HT1080 (cell line): ENCODE measurements at places on chromosomes 1 and 21. TPM values are rescaled to one million over a fixed set of nuclear protein-coding genes. Genes with fewer than 3 reads are reported as not detected.

DNA sequence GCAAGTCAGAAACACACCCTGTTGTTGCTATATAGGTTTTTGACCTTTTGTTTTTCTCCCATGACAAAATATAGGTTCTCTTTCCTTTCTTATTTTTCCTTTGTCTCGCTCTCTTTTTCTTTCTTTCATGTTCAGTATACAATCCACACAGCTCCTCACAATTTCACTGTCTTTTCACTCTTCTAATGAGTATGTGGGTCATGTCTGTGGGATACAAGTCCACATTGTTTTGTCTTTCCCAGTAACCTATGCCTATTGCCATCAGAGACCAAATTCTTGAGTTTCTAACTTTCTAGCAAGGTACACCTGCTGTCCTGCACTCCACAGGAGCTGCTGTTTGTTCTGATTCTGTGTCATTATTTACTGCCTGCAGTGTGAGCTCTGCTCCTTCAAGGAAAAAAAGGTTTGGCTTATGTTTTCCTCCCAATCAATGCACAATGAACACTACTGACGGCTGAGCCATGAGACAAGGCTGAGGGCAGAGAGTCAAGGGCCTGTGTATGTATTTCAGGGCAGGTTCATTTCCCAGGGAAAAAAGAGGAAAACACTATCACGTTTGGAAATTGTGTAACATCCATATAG is 453.8 kb downstream of the NEGR1 start:
- no peak for DNase-seq

- DNase-seq = no peak
Measured at GRCh38 chr1:164836614-164837018, 277.6 kb downstream of the PBX1 start.

- DNase-seq = no peak
Measured at GRCh38 chr21:29289317-29289716, 9.4 kb upstream of the BACH1 start.

LTN1 gene
- 18.3 and 18.5 TPM in 2 replicates for total RNA-seq

DNA sequence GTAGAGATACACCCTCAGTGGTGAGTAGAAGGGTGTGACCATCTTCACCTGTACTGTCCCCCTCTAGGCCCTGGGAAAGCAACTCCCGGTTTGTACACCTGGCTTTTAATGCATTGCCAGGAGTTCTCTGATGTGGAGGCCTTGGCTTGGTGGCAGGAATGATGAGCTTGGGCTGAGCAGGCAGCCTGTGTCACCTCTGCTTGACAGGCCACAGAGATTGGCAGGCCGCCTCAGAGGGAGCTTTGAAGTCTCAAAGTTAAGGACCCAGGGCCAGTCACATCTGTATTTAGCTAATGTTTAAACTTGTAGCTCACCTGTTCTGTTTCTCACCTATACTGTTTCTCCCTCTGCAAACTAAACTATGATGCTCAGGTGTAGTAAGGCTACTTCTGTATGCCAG is 28.5 kb downstream of the HUNK start:
- DNase-seq = no peak

FAAH gene
- total RNA-seq = 0.33 and 0.35 TPM in 2 replicates

- no peak for DNase-seq
Measured at GRCh38 chr21:32308696-32309095, 10.0 kb downstream of the MRAP start.

DNA sequence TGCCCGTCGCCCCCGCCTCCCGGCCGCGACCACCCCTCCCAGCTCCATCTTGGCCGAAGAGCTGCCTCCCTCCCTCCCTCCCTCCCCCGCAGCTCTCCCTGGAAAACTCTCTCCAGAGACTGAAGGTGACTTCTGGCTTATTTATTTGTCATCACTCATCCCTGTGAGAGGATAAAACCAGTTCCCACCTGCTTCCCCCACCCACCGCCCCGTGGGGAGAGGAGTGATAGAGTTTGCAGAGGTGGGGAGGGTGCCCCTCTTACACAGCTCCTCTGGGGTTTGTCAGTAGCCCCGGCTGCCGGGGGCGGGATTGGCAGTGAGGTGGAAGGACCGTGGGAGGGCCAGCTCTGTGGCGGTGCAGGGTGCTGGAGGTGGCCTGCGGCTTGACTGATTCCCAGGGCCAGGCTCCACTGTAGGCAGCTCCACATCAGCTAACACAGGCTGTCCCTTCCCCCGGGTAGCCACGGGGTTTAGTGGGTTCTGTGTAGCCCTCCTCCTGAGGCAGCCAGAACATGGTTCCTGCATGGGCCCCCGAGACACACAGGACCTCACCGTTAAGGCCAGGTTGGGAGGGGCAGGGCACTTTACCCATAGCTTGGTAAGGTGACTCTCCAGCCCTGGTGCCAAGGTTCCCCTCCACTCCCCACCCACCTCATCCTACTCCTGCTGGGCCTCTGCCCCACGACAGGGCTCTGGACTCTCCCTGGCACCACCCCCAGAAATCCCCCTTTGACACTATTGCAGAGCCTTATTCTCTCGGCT is 62.2 kb downstream of the ELK4 start:
- DNase-seq = no peak

DNA sequence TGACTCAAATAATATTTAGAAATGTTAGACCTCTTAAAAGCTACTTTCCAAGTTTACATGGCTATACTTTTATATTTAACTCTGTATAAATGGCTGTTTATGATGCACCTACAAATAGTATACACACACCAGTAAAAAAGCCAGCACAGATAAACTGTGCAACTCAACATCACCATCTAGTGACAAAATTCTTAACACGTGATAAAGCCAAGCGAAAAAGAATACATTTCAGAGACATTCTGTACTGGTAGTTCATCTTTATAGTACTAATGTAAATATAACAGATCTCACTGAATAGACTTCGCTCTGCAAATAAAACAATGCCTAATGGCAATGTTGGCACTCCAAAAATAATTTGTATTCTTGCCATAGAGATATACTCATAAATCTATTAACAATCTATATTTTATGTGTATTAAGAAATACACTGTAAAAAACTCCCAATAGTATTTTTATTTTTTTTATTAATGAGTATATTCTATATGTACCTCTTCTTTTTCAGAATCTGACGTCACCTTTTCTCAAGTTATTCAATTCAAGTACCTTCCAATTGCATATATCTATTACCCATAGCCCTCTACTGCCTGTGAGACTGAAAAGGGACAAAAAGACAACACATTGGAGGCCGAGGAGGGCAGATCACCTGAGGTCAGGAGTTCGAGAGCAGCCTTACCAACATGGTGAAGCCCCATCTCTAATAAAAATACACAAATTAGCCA is 100.2 kb downstream of the DPYD start:
- DNase-seq = peak; percentile 40

DNA sequence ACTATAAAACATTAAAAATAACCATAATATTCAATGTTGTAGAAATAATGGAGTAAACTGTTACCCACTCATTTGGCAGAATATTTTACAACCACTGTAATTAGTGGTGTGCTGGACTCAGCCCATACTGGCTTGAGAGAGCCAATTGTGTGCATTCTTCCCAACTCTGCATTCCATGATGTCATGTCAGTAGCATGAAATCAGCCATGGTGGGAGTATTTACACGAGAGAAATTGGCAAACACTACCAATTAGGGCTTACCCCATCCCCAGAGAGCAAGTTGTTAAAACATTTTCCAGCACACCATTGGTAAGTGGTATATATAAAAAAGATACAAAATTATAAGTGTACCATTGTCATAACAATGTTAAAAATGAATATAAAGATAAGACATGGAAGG is 19.1 kb upstream of the QSOX1 start:
- DNase-seq = no peak

COL9A2 gene
- 0.07 and 0.43 TPM in 2 replicates for total RNA-seq

GRCh38 chr21:23160914-23161313 is 2162.7 kb downstream of the NCAM2 start:
- DNase-seq = no peak

GRCh38 chr1:152050886-152051675 is 14.3 kb upstream of the S100A11 start:
- peak; percentile 18 for DNase-seq

CHI3L1 gene
- total RNA-seq = 3.3 and 5.7 TPM in 2 replicates

TSEN15 gene
- 59.8 and 81.1 TPM in 2 replicates for total RNA-seq

OR2M3 gene
- total RNA-seq = 0.02 TPM in 1 of 2 replicates, not detected in the other

GRCh38 chr21:34886240-34887104 is 162.6 kb downstream of the RUNX1 start:
- DNase-seq = peak; percentile 26

DNA sequence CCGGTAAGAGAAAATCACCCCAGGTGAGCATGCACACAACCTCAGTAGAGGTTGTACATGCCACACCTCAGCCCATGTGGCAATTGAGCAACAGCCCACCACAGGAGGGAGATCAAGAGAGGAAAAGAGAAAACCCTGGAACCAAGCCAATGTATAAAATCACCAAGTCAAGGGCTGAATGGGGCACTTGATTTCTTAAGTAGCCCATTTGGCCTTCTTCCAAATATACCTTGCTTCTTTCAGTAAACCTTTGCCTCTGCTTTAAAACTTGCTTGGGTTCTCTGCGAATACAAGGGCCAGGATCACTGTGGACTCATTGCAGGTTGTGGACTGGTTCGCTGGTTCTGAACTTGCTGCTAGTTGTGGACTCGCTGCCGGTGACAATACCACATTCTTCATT is 1814.0 kb downstream of the PLA2G4A start:
- DNase-seq = peak; percentile 1

- no peak for DNase-seq
Measured at GRCh38 chr1:54996869-54997710, 1.6 kb upstream of the BSND start.

DNA sequence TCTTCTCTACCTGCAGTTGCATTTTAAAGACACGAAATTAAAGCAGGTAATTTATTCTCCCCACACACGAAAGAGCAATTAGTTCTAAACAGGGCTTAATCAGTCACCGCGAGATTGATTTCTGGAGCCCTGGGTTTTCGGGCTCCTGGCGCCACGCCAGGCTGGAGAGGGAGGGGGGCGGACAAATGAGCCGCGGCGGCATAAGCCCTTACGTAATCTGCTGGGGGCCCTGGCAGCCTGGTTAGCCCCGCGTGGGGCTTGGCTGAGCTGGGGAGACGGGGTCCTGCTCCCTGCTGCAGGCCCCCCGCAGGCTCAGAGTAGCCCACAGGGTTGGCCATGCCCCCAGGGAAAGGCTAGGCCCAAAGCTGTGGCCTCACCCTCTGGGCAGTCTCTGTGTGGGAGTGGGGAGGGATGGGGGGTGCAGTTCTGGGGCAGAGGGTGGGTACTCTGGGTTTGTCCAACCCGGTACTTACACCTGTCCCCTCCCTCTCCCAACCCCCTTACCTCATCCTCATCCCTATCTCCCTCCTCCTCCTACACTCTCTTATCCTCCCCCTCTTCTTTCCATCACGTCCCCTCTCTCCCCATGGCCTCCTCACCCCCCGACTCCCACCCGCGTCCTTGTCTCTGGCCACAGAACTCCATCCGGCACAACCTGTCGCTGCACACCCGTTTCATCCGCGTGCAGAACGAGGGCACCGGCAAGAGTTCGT is 19.9 kb downstream of the FOXO6 start:
- DNase-seq = no peak

DNA sequence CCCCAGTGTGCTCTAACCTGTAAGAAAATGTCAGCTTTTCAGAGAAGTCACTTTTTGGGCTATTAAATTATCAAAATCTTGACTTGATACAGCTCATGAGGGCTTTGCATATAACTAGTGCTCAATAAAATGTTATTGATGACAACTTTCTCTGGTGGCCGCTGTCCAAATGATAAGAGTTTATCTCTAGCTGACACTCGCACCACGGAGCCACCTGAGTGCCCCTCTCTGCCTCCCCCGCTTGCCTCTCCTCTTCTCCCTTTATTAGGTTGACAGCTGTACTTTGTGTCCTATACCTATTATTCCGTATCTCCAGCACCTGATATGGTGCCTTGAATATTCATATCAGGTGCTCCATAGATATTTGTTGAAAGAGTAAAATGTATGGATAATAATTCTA is 82.8 kb downstream of the PHTF1 start:
- DNase-seq = no peak

DNA sequence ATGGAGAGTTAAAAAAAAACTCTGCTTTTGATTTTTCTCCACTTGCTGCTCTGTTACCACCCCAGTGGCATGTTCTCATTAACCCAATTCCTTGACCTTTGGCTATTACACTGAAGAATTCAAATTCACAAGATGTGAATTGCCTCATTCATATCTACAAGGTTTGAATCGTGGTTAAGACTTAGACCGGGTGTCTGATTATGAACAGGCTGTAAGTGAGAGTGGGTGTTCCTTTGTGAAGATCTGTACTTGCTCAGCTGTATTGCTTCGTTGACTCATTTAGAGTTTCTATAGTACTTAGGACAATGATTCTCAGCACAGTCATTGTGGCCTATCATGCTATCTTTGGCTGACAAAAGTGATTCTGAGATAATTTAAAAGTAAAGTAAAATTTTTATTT is 36.4 kb downstream of the DNM3 start:
- peak; percentile 42 for DNase-seq

GRCh38 chr1:30103708-30104411 is 619.5 kb downstream of the MATN1 start:
- DNase-seq = no peak

IGSF9 gene
- 0.80 and 1.2 TPM in 2 replicates for total RNA-seq

- DNase-seq = peak; percentile 85
Measured at GRCh38 chr1:173269490-173270230, 62.5 kb upstream of the TNFSF4 start.

GRCh38 chr1:196393742-196394141 is 214.5 kb downstream of the KCNT2 start:
- peak; percentile 29 for DNase-seq

- no peak for DNase-seq
Measured at GRCh38 chr21:43692949-43693348, 26.0 kb upstream of the PDXK start.
